ENCODE measurements at places on chromosomes 2 and 18.

- DNase-seq: no peak
Observed at GRCh38 chr2:71826299-71826698, 321.4 kb downstream of the CYP26B1 start.

DNA sequence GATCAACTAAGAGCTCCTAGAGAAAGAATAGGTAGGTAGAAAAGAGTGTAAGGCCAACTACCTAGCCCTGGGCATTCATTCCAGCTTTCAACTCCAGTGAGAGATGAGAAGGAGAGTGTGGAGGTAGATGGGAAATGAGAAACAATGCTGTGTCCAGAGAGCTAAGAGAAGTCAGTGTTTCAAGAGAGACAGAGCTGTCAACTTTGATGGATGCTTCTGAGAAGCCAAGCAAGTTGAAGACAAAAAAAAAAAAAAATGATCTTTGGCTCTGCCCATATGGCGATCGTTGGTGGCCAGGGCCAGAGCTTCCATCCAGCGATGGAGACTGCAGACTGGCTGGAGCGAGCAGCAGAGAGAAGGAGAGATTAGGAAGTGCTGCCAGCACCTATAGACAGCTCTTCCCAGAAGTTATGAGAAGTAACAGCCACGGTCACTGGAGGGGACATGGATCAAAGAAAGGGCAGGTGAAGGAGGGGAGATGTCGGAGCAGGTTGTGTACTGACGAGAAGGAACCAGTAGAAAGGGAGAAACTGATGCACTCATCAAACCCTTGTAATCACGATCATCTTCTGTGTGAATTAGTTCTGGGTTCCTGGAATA lies 112.4 kb upstream of the PPP1CB start:
- no peak for DNase-seq

- no peak for DNase-seq
Observed at GRCh38 chr2:204472375-204472774, 72.9 kb upstream of the PARD3B start.

- DNase-seq: no peak
Observed at GRCh38 chr2:120953066-120953756, 217.5 kb downstream of the GLI2 start.

- DNase-seq: no peak
Observed at GRCh38 chr2:161141033-161141432, 19.2 kb upstream of the TANK start.

DNA sequence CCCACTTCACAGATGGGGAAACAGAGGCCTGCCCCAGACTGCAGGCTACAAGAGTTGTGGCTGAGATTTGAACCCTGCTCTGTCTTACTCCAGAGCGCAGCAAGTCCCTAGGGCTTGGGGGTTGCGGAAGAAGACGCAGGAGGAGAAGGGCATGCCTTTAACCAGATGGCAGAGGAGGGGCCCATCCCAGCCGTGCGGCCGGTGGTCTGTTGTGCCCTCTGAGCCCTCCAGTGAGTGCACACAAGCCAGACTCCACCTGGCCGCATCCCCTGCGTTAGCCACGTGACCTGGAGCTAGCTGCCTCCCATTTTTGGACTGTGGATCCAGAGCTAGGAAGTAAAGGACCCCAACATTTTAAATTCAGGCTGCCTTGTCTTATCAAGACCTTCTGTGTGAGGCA lies 2.8 kb downstream of the KCNIP3 start:
- no peak for DNase-seq

DNA sequence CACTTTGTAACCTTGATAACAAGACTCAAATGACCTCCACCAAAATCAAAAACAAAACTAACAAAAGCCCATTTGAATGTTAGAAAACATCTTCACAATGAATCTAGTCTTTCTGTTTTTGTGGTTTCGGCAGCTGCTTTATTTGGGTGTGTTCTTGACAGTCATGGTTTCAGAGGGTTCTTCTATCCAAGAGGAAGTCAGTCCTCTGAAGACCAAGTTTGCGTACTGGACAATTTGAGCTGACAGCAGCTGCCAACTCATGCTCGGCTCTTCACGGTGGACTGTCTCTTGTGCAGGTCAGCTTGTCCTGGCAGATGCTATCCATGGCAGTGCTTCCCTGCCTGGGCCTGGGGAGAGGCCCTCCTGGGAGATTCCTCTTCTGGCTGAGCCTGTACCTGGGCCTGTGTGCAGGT lies 91.0 kb downstream of the TMEM17 start:
- DNase-seq: peak; percentile 25

DNA sequence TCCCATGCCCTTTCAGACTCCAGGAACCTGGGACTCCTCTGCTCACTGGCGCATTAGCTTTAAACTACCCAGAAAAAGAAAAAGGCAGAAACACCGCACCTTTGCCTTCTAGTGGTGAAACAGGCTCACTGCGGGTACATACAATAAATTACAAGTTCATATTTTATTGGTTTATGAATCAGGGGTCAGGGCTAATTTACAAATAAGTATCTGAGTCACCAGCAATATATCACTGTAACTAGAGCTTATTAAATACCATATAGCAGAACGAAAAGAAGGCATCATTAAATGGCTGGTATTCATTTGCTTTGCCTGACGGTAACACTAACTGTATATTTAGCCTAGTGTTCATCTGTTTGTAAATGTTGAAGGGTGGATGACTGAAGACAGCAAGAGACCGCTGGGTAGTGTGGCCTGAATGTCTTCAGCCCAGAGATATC lies 26.9 kb upstream of the DTNB start:
- peak; percentile 47 for DNase-seq
